ENCODE measurements at places on chromosomes 11 and 22. TPM values are rescaled to one million over a fixed set of nuclear protein-coding genes. Genes with fewer than 3 reads are reported as not detected.
A peak's percentile ranks its signal among the peaks of the same experiment; 100 is the strongest.

The ZNF195 gene
- total RNA-seq: 11.6 TPM

GRCh38 chr11:107041088-107041444 is 22.8 kb upstream of the GUCY1A2 start:
- no peak for DNase-seq

DNA sequence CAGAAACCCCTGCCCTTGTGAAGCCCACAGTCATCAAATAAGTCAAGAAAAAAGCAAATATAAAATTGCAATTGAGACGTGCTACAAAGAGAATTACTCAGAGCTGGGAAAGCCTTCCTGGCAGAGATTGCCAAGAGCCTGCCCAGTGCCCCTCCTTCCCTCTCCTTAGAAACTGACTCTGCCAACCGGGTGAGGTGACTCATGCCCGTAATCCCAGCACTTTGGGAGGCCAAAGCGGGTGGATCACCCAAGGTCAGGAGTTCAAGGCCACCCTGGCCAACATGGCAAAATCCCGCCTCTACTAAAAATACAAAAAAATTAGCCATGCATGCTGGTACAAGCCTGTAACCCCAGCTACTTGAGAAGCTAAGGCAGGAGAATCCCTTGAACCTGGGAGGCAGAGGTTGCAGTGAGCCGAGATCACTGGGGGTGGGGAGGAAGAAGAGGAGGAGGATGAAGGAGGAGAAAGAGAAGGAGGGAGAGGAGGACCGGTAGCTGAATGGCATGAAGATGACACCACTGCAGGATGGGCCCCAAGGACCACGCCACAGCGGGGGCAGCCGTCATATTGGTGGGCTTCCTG is 76.1 kb upstream of the RTL6 start:
- peak; percentile 52 for DNase-seq

The CNIH2 gene
- not detected for total RNA-seq

GRCh38 chr11:130129922-130130321 is 29.7 kb upstream of the ST14 start:
- DNase-seq: no peak

GRCh38 chr22:44732661-44733060 is 19.7 kb upstream of the ARHGAP8 start:
- no peak for DNase-seq

The SLC22A6 gene
- not detected for total RNA-seq

The UBQLN3 gene
- total RNA-seq: not detected

DNA sequence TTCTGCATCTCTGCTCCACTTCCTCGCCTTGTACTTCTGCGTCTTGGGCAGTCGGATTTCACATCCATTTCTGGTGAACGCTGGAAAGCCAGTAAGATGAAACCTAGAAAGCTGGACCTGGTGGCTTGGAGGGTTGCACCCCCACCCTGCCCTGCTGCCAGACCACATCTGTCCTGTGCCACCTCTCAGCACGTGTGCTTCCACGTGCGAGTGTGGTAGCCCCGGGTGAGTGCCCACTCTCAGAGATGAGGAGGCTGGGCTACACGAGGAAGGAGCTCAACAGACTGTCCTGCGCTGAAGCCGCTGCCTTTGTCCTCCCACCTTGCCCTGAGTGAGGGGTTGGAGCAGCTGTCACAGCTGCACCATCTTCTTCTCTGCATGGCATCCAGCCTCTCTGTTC is 77.5 kb downstream of the NTM start:
- DNase-seq: no peak

- DNase-seq: peak; percentile 64
Observed at GRCh38 chr11:19077965-19078364, 17.4 kb upstream of the MRGPRX2 start.

DNA sequence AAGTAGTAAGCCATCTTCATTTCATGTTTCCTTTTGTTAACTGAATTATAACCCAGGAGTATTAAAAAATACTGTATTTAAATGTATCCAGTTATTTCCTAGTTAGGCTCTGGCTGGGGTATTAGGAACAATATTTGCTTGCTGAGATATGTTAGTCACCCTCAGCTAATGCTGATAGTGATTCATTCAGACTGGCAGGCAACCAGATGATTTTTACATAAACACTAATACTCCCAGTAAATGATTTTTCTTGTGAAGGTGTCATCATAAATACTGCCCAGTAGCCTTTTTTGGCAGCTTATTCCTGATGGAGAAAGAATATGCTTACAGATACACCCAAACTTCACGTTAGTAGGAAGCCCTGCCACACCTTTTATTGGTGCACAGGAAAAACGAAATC is 8.1 kb downstream of the YWHAH start:
- DNase-seq: peak; percentile 81

- peak; percentile 82 for DNase-seq
Observed at GRCh38 chr11:87290304-87290922, 252.7 kb downstream of the TMEM135 start.

DNA sequence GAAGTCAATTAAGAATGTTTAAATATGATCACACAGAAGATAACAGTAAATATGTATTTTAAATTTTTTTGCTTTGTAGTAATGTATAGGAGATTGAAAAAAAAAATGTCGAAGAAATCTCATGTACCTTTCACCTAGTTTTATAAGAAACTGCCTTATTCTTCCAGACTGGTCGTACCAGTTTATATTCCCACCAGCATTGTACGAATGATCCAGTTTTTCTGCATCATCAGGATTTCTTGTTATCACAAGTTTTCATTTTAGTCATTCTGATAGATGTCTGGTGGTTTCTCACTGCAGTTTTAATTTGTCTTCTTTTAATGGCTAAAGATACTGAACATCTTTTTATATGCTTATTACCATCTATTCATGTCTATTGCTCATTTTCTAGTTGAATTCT is 101.8 kb upstream of the CTSC start:
- no peak for DNase-seq

Measured in lung microvascular endothelial cell (primary cell).